ENCODE measurements at places on chromosomes 13 and 19.

DNA sequence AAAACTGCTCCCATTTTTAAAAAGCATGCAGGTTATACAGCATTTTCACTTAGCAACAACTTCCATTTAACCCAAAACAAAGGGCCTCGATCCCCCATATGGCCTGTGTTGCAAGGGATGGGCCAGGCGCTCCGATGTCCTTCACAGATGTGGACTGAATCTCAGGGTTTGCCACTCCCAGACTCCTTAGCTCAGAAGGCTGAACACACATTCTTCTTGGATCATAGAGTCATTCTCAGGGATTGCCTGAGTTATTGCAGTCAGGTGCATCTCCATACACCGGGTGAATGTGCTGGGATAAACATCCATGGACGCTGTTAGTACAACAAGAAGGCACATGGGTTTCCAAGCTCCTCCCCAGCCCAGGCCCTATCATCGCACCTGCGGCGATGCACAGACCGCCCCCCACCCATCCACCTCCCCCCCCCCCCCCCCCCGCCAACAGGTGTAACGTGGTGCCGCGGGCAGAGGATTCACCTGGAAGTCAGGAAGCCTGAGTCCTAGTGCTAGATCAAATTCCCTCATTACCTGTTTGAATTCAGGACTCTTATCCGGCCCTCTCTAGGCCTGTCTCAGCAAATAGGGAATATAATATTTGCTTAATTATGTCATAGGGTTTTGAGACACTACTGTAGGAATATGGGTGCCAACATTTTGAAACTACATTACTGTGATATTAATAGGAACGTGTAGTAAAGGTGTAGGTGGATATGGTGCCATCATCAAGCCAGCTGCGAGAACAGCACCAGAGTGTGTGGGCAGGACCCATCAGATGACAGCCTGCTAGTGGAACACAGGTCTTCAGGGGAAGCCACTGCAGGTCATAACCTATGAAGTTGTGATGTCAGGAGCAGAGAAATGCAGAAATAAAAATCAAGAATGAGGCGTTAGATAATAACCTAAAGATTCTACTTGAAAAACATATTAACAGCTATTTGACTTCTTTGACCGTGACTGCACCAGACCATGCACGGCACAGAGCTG is 110.9 kb downstream of the SACS start:
- DNase-seq: no peak

GRCh38 chr19:50392759-50393158 is 8.6 kb downstream of the POLD1 start:
- DNase-seq: no peak

GRCh38 chr19:28034936-28035335 is 1178.0 kb downstream of the UQCRFS1 start:
- no peak for DNase-seq

DNA sequence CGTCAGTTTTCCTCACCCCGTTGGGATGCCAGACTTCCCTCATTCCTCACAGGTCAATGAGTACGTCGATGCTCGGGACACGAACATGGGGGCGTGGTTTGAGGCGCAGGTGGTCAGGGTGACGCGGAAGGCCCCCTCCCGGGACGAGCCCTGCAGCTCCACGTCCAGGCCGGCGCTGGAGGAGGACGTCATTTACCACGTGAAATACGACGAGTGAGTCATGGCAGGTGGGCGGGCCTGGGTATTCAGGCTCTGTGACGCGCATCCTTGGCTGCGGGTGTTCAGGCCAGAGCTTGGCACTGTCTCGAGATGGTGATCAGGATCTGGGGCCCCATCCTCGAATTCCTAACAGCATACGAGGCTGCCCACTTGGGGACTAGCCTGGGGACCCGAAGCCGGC is 21.4 kb downstream of the UHRF1 start:
- DNase-seq: no peak

DNA sequence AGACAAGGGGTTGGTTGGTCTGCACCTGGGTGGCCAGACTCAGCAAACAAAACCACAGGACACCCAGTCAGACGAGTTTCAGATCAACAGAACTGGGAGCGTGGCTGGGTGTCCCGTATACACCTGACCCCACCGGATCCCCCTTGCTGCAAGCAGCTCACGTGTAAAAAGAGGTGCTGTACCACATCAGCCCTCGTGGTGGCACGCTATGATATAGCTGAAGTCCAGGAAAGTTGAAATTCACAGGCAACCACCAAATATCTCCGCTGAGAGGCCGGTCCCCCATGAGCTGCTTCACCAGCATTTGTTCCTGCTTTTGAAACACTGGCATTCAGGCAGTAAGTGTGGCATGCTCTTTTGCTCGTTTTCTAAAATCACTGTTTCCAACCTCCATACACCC is 92.3 kb downstream of the TUBA3C start:
- peak; percentile 29 for DNase-seq

GRCh38 chr13:55160867-55161266 is 1979.9 kb upstream of the PRR20A start:
- no peak for DNase-seq

DNA sequence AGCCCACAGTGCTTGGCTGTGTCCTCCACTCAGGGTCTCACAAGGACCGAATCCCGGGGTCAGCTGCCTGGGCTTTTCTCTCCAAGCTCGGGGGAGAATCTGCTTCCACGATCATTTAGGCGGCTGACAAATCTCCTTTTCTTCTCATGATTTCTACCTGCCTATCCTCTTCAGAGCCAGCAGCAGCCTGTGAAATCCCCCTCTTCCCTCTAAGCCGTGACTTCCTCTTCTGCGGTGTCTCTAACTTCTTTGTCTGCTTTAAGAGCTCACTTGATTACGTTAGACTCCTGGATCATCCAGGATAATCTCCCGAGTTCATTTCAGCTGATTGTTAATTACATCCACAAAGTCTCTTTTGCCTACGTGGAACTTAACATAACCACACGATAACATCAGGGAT is 22.5 kb upstream of the ZNF845 start:
- DNase-seq: peak; percentile 9

DNA sequence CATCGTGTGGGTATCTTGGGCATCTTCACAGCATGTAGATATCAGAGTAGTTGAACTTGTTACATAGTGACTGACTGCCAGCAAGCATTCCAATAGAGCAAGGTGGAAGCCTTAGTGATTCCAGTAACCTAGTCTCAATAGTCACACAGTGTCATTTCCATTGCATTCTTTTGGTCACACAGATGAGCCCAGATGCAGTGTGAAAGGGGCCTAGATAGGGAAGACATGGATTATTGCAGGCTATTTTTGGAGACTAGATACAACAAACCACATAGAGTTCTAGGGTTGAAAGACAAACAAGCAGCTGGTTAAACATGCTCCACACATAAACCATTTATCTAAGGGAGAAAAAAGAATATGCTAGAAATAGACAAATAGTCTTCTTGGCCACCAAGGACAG is 553.5 kb downstream of the DCT start:
- no peak for DNase-seq

DNA sequence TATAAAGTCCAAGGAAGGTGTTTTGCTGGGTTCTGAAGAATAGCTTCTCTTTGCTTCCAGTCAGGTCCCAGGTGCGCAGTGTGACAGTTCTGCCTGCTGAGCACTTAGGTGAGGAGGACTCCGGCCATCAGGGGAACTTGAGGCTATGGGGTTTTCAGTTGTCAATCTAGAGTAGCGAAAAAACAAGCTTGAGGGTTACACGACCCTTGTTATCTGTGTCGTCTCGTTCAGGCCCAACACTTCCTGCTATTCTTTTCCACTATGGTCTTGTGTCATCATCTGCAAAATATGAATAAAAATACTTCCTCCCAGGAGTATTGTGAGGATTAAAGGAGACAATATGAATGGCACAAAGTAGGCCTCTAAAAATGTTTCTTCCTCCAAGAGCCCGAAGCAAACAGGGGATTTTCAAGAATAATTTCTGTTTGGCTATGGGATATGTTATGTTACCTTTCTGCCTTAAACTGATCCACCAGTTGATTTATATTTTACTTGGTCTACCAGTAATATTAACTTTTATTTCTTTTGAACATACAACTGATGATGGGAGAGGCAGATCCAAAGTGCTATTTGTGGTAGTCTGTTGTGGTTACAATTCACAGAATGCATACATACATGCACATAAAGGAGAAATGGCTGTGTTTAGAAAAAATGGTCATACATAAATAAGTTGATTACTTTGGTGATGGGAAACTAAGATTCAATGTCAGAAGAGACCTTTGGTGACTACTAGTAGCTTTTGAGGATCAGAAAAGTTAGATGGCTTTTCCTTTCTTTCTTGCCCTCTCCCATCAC is 40.5 kb upstream of the RCBTB2 start:
- DNase-seq: no peak

GRCh38 chr19:34482380-34483250 is 1.1 kb downstream of the WTIP start:
- no peak for DNase-seq

- DNase-seq: no peak
Measured at GRCh38 chr19:17937371-17937900, 4.6 kb downstream of the CCDC124 start.

DNA sequence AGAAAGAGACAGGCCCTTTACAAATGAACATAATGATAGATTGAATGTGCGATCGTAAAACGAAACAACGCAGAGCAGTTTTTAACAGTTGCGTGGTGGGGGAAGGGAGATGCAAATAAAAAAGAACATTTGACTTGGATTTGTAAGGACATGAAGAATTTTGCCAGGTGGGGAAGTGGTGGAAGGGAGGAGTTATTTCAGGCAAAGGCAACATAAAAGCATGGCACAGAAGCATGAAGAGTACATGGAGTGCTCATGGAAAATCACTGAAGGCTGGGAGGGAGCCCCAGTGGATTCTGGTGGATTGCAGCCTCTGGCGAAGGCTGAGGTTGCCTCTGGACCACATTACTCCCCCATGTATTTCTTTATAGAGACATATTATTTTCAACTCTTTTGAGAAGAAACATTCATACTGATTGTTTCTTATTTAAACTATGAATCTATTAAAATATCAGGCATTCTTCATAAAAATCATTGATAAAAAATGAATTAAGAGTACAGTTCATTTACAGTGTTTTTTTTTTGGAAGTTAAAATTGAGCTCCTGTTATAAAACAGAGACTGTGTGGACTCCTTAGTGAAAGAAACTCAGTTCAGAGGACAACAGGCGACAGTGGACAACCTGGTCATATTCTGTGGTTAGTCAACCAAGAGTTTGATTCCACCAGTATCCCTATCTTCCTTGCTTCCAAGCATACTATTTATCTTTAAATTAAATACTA is 57.5 kb downstream of the STARD13 start:
- DNase-seq: no peak

- no peak for DNase-seq
Measured at GRCh38 chr13:62158520-62158919, 742.9 kb upstream of the PCDH20 start.

GRCh38 chr13:66612983-66613382 is 617.2 kb downstream of the PCDH9 start:
- DNase-seq: no peak

DNA sequence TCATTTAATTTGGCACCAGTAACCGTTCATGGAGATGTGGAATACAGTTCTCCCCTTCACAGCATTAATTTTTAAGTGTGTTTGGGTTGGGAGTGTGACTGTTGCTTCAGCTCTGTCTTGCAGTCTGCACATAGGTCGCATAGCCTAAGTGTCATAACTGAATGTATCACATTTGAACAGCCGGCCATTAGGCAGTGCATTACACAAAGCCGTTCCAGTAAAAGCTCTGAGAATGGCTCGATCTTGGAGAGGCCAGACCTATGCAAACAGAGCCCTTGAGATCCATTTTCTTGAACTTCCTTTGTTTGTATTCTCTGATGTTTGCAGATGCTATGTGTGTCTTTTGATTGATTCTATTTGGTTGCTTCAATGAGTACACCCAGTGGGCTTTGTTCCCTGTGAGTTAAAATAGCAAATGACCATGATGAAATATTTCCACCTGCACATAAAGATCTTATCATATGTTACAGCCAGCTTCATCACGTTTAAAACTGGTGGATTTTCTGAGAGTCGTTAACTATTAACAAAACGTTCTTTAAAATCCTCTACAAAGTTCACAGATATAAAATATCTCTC is 1104.9 kb upstream of the SLC10A2 start:
- no peak for DNase-seq

DNA sequence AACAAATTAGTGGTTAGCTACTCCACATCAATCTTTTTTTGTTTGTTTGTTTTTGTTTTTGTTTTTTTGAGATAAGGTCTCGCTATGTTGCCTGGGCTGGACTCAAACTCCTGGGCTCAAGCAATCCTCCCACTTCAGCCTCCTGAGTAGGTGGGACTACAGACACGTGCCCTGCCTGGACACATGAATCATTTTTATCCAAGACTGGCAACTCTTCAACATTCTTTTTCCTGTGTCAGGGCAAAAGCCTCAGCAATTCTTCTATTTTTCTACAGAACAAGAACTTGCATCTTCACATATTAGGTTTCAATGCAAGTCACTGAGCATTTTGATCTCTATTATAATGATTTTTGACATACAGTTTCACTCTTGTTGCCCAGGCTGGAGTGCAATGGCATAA is 76.8 kb upstream of the LRCH1 start:
- DNase-seq: no peak

GRCh38 chr19:13964776-13965175 is 12.5 kb downstream of the DCAF15 start:
- DNase-seq: no peak

- no peak for DNase-seq
Measured at GRCh38 chr13:92967923-92968322, 258.7 kb upstream of the GPC6 start.

DNA sequence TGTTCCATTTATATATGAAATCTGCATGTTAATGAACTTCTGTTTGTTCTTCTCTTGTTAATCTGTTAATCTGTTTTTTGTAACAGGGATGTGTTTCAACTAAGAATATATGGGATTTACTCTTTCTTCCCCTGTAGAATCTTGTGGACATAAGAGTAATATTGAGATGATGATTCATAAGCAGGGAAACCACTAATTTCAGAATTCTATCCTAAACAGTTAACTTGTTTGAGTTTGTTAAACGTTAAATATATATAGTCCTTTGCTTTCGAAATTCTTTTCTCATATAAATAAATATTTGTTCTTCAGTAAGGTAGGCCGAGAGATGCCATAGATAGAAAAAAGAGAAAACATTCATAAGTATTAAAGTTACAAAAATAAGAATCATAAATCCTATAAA is 1052.2 kb upstream of the SPRY2 start:
- no peak for DNase-seq

DNA sequence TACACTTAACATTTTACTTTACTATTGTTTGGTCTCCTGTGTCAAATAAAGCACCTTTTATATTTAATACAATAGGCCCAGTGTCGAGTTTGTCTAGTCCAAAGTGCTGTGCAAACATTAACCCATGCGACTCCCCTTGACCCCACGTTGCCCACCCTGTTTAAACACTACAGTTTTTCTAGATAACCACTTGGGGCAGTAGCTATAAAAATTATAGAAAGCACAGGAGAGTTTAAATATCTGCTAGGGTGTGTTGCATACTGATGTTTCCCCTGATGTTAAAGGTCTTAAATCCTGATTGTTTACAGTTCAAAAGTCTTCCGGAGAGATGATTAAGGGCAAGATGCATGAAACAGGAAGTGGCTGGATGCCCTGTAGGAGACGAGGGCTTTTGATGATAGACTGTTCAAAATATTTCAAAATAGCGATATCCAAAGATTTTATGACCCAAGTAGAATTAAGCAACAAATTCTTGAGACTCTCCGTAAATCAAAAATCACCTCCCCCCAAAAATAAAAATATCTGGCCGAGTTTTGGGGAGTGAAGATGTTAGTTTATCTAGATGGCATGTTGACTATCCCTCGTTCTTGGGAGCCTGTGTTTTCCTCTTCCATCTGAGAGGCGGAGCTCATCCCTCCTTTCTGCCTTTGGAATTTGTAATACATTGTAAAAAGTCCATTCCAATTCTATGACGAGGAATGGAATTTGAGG is 167.1 kb downstream of the FGF9 start:
- no peak for DNase-seq

All from hematopoietic multipotent progenitor cell treated with erythropoietin and hydrocortisone succinate and interleukin-3 and kit ligand, for 4 days (in vitro differentiated cells).